CD4-positive, alpha-beta T cell treated with Interferon alpha-2 for 1 hour (primary cell): ENCODE measurements at places on chromosomes 12 and 14.

GRCh38 chr14:28966416-28967233 is 200.0 kb downstream of the FOXG1 start:
- no peak for DNase-seq

GRCh38 chr12:1882405-1882804 is 36.0 kb downstream of the CACNA2D4 start:
- no peak for DNase-seq

DNA sequence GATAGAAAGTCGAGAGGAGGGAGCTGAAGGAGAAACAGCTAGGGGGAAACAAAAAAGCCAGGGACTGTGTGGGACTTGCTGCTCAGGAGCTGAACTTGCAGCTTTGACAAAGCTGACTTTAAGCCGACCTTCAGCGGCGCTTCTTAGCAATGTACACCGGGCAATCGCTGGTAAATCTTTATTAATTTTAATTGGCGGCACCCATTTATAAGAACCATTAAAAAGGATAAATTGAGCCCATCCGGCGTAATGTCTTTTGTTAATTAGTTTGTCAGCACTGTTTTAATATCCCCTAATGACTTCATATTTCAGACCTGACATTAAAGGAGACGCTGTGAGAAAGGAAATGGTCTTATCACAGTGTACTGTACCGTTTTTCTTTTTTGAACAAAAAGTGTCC is 86.2 kb upstream of the VASH1 start:
- no peak for DNase-seq

GRCh38 chr12:115375186-115375991 is 691.4 kb upstream of the TBX3 start:
- DNase-seq, result no peak

GRCh38 chr12:21350975-21351374 is 16.3 kb upstream of the SLCO1A2 start:
- DNase-seq, result no peak

DNA sequence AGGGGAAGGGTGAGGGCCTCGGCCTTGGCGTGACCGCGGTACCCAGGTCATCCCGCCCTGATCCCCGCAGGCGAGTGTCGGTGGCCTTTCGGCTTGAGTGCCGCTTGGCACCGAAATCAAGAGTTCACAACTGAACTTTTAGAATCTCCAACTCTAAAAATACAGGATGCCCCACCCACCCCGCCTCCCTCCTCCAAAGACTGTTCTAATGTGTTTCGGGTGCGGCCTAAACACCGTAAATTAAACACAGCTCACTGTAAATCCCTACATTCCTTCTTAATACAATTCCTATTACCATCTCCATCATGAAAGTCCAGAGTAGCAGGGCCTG is 11.4 kb downstream of the SCNN1A start:
- DNase-seq, result no peak
